Activated naive CD8-positive, alpha-beta T cell treated with anti-CD3 and anti-CD28 coated beads, Interleukin-2, amount 50 U/mL, for 24 hours (primary cell): ENCODE measurements at places on chromosomes 3 and 15.
A peak's percentile ranks its signal among the peaks of the same experiment; 100 is the strongest.

- peak; percentile 33 for DNase-seq
Observed at GRCh38 chr3:33372218-33373081, 67.8 kb downstream of the UBP1 start.

GRCh38 chr3:188526057-188526456 lies 372.1 kb downstream of the LPP start:
- no peak for DNase-seq

DNA sequence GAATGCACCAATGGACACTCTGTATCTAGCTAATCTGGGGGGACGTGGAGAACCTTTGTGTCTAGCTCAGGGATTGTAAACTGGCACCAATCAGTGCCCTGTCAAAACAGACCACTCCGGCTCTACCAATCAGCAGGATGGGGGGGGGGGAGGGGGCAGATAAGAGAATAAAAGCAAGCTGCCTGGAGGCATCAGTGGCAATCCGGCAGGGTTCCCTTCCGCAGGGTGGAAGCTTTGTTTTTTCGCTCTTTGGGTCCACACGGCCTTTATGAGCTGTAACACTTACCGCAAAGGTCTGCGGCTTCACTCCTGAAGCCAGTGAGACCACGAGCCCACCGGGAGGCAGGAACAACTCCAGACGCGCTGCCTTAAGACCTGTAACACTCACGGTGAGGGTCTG lies 827.1 kb downstream of the PLOD2 start:
- no peak for DNase-seq

DNA sequence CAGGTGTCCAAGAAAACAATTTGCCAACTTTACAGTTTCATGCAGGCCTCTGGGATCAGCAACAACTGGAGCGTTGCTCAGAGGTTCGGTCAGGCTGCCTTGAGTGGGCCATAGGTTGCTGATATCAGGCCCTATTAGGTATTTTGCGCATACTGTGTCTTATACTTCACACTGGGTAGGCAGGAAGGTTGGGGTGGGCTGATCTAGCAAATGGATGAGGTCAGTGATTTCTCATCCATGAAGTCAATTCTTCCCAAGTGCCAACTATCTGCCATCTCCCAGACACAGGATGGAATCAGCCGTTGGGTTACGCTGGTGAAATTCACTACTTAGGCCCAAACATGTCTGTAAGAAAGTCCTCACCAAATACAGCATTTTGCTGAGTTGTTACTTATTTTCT lies 77.6 kb downstream of the SLC7A14 start:
- DNase-seq, result no peak

DNA sequence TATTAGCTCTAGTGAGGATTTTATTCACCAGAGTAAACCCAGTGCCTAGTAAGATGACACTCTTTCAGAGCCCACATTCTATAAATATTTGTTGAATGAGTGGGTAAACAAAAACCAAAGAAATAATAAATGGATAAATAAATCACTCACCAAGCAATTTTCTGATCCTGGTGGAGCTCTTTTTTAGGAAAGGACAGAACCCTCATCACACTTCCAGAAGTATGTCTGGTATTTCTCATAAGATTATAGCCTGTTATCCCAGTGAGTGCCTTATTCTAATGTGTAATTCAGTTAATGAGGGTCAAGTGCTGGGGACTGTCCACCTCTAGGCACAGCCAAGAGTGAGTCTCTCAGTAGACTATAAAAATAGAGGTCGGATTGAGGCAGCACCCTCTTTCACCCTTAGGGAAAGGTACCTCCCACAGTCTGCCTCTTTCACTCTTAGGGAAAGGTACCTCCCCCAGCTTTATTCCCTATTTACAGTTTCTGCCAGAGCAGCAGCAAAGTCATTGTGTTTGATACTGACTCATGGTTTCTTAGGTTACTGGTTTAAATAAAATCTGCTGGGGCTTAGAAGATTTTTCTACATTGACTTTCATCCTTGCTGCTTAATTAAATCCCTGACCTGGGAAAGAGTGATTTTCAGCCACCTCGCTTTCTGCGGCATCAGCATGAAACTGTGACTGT lies 145.0 kb downstream of the STAC start:
- DNase-seq, result no peak

- DNase-seq, result no peak
Observed at GRCh38 chr3:33313331-33313730, 36.1 kb downstream of the FBXL2 start.

GRCh38 chr3:55203546-55203945 lies 275.7 kb upstream of the LRTM1 start:
- no peak for DNase-seq

DNA sequence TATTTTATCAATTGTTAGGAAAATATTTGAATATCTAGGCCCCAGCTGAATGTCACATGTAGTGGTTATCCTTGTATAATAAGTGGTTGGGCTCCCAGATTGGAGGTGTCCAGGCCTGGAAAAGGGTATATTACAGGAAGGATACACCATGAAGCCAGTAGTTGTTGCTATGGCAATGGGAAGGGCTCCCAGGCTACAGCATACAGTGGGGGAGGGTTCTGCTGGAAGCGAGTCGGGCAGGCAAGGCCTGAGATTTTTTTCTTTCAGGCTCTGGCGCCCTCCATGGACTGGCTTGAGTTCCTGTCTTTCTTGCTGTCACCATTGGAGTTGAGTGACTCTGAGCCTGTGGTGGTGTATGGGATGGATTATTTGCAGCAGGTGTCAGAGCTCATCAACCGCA lies 8.9 kb downstream of the ECE2 start:
- peak; percentile 35 for DNase-seq
